ENCODE measurements at places on chromosomes 2 and 18.

GRCh38 chr2:3299130-3299529 is 78.5 kb downstream of the EIPR1 start:
- DNase-seq = no peak

GRCh38 chr2:102258386-102259074 is 52.8 kb upstream of the IL1RL1 start:
- DNase-seq = no peak

- DNase-seq = no peak
These were observed 1.4 kb downstream of the RFX8 start for GRCh38 chr2:101473591-101473910.

DNA sequence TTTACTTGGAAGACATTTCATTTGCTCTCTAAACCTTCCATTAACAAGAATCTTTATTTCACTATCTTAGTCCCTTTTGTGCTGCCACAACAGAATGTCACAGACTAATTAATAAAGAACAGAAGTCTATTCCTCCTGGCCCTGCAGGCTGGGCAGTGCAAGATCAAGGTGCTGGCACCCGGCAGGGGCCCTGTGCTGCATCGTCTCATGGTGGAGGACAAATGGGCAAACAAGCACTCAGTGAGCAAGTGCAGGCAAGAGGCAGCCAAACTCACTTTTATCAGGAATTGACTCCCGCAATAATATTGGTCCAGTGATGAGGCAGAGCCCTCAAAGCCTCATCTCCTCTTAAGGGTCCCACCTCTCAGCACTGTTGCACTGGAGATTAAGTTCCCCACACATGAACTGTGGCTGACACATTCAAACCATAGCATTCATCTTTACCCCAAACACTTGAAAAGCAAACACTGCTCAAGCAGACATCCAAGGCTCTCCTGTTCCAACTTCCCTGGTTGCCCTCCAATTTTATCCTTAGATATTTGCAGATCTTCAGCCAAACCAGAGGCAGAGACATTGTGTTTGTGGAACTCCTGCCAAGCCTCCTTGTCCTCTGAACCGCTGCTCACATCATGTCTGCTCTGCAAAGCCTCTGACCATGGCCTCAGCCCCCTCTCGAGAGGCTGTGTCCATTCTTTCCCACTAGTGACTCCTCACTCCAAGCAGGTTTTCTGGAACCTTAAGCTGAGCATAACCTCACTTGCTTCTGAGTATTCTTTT is 404.4 kb upstream of the SOX11 start:
- DNase-seq = no peak

DNA sequence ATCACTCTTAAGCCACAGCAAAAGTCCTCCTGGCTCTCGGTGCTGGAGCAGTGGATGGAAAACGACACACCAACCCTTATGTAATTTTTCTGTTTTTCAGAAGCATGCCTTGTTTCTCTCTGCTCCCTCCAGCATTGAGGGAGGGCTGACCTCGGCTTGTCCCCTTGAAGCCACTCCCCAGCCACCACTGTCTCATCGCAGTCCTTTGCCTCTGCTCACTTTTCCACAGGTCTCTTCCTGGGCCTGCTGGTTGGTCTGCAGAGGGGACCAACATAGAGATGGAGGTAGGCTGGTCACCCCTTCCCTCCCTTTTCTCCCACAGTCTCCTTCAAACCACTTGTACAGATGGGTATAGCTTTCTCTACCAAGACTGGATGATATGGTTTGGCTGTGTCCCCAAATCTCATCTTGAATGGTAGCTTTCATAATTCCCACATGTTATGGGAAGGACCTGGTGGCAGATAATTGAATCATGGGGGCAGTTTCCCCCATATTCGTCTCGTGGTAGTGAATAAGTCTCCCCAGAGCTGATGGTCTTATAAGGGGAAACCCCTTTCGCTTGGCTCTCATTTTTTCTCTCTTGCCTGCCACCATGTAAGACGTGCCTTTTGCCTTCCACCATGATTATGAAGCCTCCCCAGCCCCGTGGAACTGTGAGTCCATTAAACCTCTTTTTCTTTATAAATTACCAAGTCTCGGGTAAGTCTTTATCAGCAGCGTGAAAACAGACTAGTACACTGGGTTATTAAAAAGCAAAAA is 14.3 kb upstream of the RIOK3 start:
- no peak for DNase-seq

DNA sequence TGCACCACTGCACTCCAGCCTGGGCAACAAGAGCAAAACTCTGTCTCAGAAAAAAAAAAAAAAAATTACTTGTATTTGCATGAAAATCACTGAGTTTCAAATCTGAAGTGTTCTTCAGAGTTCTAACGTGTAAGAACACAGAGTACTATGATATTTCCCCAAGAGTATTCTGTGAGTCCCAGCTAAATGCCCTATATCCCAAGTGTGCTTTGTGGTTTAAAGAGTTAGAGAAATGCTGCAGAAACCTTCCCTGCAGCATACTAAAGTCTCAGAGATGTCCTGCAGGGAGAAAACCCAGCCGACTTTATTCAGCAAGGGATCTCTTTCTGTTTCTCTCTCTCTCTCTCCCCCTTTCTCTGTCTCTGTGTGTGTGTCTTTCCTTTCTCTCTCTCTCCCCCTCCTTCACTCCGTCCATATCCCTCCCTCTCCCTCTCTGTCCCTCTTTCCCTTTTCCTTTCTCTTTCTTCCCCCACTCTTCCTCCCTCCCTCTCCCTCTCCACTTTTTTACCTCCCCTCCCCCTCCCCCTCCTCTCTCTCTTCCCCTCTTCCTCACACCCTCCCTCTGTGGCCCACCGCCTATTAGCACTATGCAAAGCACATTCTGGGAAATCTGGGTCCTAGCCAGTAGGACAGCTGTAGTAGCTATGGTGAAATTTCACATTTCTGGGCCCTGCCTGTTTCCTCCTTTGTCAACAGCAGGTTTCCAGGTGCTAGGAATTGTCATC is 54.2 kb downstream of the ACTR2 start:
- DNase-seq = no peak

DNA sequence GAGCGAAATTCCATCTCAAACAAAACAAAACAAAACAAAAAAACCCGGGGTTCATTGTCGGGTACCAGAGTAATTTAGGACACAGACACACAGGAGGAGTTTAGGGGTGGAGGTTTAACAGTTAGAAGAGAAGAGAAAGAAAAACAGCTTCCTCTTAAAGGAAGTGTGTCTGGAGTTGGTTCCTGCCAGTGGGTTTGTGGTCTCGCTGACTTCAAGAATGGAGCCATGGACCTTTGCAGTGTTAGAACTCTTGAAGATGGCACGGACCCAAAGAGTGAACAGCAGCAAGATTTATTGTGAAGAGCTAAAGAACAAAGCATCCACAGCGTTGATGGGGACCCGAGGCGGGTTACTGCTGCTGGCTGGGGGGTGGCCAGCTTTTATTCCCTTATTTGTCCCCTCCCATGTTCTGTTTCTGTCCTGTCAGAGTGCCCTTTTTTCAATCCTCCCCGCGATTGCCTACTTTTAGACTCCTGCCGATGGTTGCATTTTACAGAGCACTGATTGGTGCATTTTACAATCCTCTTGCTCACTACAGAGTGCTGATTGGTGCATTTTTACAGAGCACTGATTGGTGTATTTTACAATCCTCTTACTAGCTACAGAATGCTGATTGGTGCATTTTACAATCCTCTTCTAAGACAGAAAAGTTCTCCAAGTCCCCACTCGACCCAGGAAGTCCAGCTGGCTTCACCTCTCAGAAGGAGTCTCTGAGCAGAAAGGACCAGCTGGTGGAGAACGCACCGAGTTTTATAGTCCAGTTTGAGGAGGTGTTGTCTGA is 28.7 kb upstream of the ATP8B1 start:
- no peak for DNase-seq

DNA sequence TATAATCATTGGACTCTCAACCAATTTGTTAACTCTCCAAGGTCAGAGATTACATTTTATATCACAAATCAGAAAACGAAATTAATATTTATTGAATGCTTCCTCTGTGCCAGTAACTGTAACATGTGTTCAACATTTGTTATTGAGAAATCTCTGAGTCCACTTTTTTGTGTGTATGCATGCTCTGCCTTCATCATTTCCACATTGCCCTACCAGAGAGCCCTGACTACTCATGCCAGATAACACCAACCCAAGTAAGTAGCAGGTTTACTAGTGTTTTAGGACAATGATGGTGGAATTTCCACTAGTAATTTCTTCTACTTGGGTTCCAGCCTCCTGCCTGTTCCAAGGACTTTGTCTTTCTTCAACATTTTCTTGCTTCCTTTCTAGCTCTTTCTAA is 14.2 kb upstream of the FAP start:
- no peak for DNase-seq

GRCh38 chr2:201220102-201220570 is 37.2 kb downstream of the CASP10 start:
- no peak for DNase-seq

DNA sequence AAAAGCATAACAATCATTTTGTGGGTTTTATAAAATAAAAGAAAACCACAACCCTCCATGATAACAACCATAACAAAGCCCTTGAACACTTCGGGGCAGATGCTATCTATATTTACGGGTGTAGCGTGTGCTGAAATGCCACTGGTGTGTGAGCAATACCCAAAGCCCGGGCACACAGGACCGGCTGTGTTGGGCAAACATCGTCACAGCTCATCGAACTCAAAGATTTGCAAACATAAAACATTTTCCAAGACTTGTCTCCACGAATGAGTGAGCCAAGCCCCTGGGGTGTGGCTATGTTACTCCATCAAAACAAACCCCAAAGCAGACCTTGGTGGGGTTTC is 290.2 kb downstream of the LPIN1 start:
- no peak for DNase-seq

- no peak for DNase-seq
These were observed 180.8 kb downstream of the WDR7 start for GRCh38 chr18:56831988-56832387.

DNA sequence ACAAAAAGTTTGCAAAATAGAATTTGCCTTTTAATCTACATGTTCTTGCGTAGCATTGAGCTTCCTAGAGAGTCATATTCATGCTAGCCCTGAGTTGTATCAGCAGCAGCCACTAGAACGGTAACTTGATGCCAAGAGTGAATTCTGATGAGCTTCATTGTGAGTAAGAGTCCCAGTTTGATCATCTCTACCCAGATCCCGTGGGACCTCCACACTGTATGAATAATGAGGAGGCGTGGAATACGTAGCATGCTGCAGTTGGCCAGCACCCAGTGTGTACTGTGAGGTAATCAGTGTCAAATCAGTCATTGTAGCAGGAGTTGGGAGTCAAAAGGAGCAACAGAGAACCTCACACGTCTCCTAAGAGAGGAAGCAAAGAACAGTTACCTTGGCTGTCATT is 197.9 kb downstream of the NEDD4L start:
- DNase-seq = no peak

DNA sequence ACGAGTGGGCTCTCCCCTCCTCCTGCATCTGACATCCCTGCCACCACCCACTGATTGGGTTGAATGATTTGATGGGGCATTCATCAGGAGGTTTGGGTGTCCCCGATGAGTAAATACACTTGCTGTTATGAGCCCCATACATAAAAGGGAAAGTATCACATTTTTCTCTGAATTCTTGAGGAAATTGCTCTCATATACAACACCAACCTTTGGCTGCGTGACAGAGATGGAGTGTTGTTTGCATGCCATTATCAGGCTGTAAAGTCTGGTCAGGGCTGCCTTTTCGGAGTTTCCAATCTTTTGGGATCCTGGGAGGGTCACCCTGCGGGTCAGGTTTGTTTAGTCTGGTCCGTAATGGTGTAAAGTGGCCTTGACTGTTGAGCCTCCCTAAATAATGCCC is 227.9 kb upstream of the SPRED2 start:
- DNase-seq = no peak

DNA sequence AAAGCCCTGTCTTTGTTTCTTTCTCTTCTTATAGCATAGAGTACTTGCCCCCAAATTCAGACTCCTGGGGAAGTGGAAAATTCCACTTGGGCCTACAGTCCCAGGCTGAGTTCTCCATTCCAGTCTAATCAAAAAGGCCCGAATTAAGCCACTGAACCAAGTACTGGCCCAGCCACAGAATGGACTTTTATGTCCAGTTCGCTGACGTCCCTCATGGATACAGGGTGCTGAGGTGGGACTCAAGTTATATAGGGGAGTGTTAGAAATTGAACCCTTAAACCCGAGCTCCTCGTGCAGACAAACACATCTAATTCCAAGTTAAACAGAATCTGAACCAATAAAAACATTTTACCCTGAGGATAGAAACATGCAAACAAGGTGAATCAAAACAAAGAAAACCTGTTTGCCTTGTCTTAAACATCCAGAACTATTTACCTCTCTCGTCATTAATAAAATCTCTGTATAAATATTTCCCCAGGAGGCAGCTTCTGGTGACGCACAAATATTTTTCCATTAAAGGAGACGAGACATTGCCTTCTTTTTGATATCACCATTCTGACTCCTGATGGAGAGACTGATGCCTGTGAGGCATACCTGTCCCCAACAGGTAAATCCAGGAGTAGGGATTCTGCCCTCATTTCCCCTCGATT is 136.8 kb upstream of the ARL4C start:
- DNase-seq = no peak

DNA sequence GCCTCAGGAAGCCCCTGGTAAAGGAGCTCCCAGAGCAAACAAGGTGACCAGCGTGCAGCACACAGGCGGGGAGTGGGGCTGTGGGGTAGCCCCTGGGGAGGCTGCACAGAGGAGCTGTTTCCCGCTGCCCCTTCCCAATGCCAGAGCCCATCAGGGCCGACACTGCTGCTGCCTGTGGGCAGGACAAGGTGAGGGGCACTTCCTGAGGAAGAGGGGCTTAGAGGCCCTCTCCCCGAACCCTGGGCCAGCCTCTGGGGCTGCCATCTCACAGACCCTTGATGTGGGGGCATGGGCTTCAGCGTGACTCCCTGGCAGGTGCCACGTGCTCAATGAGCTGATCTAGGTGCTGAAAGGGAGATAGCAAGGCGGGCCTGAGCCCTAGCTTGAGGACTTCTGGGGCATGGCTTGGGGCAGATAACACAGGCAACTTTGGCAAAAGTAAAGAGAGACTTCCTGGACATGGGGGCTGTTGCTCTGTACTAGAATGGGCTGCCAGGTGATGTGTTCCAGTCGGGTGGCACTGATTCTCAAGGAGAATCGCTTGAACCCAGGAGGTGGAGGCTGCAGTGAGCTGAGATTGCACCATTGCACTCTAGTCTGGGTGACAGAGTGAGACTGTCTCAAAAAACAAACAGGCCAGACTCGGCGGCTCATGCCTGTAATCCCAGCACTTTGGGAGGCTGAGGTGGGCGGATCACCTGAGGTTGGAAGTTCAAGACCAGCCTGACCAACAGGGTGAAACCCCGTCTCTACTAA is 9.9 kb upstream of the KLF11 start:
- DNase-seq = no peak

GRCh38 chr2:3114406-3115185 is 263.0 kb downstream of the EIPR1 start:
- DNase-seq = no peak

DNA sequence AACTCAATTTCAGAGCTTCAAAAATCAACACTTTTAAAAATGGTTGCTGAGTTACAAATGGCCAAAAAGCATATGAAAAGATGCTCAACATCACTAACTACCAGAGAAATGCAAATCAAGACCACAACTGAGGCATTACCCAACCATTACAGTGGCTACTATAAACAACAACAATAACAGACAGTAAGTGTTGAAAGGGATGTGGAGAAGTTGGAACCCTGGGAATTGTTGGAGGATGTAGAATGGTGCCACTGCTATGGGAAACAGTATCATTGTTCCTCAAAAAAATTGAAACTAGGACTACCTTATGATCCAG is 173.3 kb upstream of the SPRED2 start:
- no peak for DNase-seq

- no peak for DNase-seq
These were observed 61.0 kb upstream of the KCNJ3 start for GRCh38 chr2:154637456-154637855.

- DNase-seq = no peak
These were observed 25.1 kb downstream of the SLC66A2 start for GRCh38 chr18:79926306-79926705.

- no peak for DNase-seq
These were observed 472.6 kb upstream of the CELF4 start for GRCh38 chr18:38038242-38038641.

All from amygdala (tissue), 56 donors.